ENCODE measurements at places on chromosomes 11 and 22.

DNA sequence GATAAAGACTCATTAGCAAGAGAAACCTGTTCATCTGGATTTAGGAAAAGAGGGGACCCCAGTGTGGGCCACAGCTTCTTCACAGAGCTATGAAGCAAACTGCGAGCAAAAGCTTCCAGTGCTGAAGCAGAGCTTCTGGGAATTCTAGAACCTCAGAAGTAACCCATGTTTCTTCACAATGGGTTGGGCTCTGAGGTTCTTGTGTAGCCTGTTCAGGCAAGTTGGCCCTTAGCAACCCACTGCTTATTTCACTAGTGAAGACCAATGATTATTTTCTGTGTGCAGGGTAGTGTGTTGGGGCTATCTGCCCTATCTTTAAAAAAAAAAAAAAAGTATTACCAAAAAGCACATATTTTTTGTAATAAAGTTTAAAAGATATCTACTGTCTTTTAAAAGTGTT is at the start of gene ACRV1:
ACRV1 (minus strand) TSS at position 101 of the 400 bp plus-strand sequence; CDS start at position 34, 67 bp downstream.
- no peak for DNase-seq

GRCh38 chr11:110713449-110713776 is 1.2 kb upstream of the ARHGAP20 start:
- DNase-seq = no peak

GRCh38 chr11:76184551-76184993 is 21.7 kb downstream of the WNT11 start:
- no peak for DNase-seq

DNA sequence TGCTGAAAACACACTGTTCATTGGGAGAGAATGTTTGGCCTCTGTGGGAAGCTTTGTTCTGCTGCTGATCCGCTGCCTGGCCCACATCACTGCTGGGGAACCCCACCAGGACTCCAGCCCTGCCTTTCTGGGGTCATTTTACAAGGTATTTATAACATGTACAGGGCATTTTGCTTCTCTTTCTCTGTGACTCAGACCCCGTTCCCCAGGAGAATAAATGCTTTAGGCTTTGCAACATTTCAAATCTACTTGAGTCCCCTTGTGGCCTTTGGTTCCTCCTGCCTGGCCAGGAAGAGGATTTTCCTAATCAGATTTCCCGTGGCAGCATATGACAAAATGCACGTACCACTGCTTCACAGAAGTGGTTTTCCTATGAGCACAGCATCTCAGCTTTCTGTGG is 43.0 kb downstream of the BTG4 start:
- DNase-seq = no peak

GRCh38 chr22:39284142-39284980 is 35.1 kb downstream of the RPL3 start:
- DNase-seq = no peak

GRCh38 chr11:1834779-1835670 is at the start of gene SYT8:
Gene SYT8, plus strand, starts transcription at chr11:1834990. Its CDS starts 116 bp downstream, at chr11:1835106.
- DNase-seq = no peak

GRCh38 chr11:86577644-86578636 is 94.5 kb downstream of the ME3 start:
- DNase-seq = no peak

GRCh38 chr11:88435415-88435814 is 97.9 kb upstream of the CTSC start:
- DNase-seq = no peak

DNA sequence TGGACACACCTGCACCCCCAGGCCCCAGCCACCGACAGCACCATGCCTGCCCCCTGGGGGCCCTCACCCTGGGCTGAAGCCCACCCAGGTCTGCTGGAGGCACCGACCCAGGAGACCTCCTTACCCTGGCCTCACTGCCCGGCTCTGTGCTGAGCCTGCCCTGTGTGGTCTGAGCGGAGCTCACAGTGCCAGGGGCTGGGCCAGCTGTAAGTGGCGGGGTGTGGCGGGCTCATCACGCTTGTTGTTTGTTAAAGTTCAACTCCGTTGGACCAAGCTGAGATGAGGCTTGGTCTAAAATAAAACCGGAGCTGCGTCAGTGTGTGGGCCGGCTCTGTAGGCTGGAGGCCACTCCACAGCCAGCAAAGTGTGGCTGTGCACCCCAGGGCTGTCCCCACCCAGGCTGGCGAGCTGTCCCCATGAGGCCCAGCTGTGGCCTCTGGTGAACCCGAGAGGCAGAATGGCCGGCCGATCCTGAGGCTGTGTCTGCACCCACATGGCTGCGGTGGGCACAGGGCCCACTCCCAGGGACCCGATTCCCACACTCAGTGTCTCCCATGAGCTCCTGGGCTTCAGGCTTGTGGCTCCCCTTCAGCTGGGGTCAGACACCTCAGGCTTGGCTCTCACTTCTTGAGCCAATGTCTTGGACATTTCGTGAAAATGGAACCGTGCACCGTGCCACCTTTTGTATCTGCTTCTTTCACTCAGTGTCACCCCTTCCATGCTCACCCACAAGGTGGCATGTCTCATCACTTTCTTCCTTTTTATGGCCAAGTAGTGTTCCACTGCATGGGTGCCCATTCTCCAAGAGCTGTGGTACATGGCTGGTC is 137.9 kb downstream of the CTTN start:
- no peak for DNase-seq

- DNase-seq = no peak
These were observed 390.0 kb downstream of the TENM4 start for GRCh38 chr11:79050786-79051185.

DNA sequence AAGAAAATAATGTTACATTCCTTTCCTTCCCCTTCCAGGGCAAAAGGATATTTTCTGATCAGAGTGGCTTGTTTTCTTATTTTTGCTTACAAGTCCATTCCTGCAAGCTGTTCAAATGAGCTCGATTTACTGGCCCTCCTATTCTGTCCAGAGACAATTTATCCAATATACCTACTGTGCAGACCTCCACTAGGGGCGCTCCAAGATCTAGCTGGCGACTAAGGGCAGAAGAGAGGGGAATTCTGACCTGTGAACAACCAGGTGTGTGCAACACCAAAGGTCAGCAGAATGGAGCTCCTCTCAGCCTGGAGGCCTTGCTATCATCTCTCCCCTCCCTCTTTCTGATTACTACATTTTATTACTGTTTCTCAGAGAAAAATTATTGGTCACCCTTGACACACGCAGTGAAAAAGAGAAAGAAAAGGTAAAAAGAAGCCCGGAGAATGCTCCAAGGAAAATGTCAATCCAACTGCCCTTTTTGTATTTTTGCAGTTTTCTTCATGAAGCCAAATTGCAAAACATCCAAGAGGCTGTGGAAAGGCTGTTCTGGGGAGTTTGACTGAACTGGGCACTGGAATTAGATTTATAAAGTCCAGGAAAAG is 3.2 kb downstream of the SEZ6L start:
- peak; percentile 22 for DNase-seq

DNA sequence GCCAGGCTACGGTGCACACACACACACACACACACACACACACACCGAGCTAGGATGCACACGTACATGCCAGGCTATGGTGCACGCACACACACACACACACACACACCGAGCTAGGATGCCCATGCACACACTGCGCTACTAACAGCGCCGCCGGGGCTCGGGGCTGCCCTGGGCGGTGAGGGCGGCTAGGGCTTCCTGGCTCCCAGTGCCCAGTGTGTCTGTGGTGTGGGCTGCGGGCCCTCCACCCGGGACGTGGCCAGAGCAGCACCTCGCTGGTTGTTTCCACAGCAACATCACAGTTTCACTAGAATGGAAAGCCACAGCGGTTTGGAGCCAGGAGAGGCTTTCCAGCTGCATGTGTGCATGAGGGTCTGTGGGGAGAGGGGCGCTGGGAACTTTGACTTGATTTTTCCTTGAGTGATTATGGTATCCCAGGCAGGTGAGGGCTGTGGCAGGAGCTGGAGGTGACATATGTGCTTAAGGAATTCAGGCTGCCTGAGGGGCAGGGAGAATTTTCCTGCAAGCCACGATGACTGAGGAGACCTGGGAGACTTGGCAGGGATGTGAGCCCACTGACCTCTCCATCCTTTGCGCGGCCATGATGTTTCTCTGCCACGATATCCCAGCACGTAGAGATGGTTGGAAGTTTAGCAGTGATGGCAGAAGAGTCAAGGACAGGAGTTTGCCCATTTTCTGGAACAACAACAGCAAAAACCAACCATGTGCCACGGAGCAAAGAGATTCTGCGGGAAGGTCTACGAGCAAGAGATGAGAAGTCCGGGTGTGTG is 195.9 kb downstream of the SNX19 start:
- DNase-seq = no peak

Measured in AML-193 (cell line).